Activated T-helper 17 cell treated with anti-CD3 and anti-CD28 coated beads, Interleukin-2, amount 50 U/mL, for 72 hours (primary cell): ENCODE measurements at places on chromosomes 2 and 18. TPM values are rescaled to one million over a fixed set of nuclear protein-coding genes. Genes with fewer than 3 reads are reported as not detected.

GRCh38 chr2:98759827-98760625 lies 29.1 kb upstream of the MGAT4A start:
- no peak for ATAC-seq

RNF144A gene
- 29.2 TPM for total RNA-seq

DNA sequence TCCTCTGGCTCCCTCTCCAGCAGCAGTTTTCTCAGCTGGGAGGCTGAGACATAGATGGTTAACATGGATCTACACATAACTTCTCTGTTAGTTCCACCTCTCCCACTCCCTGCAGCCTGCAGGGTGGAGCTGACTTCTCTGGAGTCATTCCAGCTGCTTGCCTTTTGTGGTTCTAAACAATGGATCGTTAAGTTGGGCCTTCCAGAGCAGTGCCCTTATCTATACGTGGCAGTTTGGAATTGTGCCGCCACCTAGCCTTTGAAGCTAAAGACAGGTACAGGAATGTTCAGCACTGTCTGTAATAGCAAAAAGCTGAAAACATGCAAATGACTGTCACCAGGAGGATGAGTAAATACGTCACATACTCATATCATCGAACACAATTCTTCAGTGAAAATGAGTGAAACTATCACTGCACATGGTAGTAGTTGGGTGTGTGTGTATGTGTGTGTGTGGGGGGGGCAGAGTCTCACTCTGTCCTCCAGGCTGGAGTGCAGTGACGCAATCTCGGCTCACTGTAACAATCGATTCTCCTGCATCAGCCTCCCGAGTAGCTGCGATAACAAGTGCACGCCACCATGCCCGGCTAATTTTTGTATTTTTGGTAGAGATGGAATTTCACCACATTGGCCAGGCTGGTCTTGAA lies 50.3 kb downstream of the SH2D6 start:
- ATAC-seq = no peak

GRCh38 chr2:153474876-153475435 lies 3.6 kb downstream of the RPRM start:
- ATAC-seq = no peak

DNA sequence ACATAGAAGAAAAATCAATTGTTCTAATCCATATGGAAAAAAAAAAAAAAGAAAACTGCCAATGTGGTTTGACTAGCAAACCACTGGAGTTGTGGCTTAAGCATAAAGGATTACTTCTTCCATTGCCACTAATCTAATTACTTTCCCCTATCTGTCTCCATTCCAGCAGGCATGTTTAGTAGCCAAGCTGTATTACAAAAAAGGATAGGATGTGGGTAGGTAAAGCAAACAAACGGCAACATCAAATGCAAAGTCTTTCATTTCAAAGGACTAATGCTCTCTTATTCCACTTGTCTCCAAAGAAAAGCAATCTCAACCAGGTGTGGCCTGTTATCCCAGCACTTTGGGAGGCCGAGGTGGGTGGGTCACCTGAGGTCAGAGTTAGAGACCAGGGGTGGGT lies 36.5 kb downstream of the SLC8A1 start:
- no peak for ATAC-seq
